ENCODE measurements at places on chromosomes 16 and 17. TPM values are rescaled to one million over a fixed set of nuclear protein-coding genes. Genes with fewer than 3 reads are reported as not detected.

Gene FBRS
- 23.2 TPM for total RNA-seq

Gene TBX2
- total RNA-seq, result 0.21 TPM

Gene RCVRN
- not detected for total RNA-seq

DNA sequence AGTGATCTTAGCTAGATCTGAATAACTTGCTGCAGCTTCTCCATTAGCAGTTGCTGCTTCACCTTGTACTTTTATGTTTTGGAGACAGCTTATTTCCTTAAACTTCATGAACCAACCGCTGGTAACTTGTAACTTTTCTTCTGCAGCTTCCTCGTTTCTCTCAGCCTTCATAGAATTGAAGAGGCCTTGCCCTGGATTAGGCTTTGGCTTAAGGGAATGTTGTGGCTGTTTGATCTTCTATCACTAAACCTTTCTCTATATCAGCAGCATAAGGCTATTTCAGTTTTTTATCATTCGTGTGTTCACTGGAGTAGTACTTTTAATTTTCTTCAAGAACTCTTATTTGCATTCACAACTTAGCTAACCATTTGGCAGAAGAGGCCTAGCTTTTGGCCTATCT is 21.5 kb upstream of the TMEM92 start:
- no peak for DNase-seq

DNA sequence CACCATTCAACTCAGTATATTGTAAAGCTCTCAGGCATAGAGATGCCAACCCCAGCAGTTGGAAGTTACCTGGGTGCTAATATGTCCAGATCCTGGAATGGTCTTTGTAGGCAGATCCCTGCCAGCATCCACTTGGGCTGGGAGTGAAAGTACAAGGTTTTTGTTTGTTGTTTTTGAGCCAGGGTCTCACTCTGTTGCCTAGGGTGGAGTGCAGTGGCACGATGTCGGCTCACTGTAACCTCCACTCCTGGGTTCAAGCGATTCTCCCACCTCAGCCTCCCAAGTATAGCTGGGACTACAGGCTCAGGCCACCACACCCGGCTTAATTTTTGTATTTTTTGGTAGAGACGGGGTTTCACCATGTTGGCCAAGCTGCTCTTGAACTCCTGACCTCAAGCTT is 177.6 kb downstream of the IRF8 start:
- DNase-seq, result no peak

GRCh38 chr17:65583921-65584603 is 22.6 kb upstream of the AXIN2 start:
- DNase-seq, result no peak

GRCh38 chr17:41539979-41540701 is 12.0 kb upstream of the KRT19 start:
- DNase-seq, result no peak

DNA sequence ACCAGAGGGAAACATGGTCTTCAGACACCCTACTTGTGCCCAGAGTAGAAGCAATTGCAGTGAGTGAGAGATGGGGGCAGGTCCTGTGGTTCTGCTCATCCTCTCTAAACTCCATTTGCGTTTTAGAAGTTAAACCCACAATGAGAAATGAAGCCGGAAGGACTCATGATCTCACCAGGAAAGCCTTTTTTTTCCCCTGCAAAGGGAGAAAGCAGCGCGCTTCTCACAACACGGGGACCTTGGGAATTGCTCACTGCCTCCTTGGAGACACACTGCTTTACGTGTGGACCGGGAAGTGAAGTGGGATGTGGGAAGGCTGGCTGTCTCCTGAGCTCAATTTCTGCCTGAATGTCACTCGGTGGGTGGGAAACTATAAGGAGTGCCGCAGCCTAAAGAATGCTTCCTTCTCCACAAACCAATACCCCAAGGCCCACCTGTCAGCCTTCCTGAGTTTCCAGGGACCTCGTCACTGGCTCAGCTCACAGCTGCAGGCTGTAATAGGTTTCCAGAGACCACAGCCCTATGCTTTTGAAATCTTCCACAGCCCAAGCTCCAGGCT is 365.4 kb downstream of the XYLT1 start:
- no peak for DNase-seq

DNA sequence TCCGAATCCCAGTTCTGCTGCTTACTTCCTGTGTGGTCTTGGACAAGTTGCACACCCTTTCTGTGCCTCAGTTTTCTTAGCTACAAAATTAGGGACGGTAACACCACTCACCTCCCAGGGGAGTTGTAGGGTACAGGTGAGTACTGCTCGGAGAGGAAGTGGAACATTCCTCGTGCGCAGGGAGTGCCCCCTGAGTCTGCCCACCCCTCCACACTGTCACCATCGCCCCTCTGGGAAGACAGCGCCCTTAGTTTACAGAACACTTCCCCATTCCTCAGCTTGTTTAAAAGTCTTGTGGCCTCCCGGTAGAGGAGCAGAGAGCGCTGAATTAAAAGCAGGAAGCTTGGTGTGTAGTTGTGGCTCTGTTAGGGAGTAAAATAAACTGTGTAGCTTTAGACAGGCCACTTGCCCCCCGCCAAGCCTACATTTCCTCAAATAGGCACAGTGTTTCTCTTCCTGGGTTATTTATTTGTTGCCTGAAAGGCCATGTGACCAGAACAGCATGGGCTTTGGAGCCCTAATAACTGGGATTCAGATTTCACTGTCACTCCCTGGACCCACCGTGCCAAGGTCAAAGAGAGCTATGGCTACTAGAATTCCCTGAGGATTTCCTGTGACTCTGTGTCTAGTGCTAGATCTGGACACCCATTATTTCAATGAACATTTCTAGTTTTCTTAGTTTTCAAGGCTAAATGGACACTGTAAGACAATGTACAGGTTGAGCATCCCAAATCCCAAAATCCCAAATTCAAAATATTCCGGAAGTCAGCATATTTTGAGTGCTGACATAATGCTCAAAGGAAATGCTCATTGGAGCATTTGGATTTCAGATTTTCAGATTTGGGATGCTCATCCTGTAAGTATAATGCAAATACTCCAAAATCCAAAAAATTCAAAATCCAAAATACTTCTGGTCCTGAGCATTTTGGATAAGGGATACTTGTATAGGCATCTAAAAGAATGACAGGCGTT is 372.5 kb downstream of the SNX29 start:
- DNase-seq, result no peak

- no peak for DNase-seq
Observed at GRCh38 chr16:73845238-73846006, 451.2 kb upstream of the PSMD7 start.

GRCh38 chr17:66369830-66370229 is 67.4 kb downstream of the PRKCA start:
- DNase-seq, result no peak

- DNase-seq, result peak; percentile 75
Observed at GRCh38 chr17:39737760-39738567, at the start of gene GRB7. TSS of gene GRB7 (plus strand) at chr17:39737938. CDS start at chr17:39742302, 4,364 bp downstream.

GRCh38 chr16:71311553-71312158 is 22.5 kb upstream of the CMTR2 start:
- DNase-seq, result peak; percentile 62

All from WTC11 (cell line).